ENCODE measurements at places on chromosomes 6 and 20. TPM values are rescaled to one million over a fixed set of nuclear protein-coding genes. Genes with fewer than 3 reads are reported as not detected.

Gene PLCB4
- 51.2 TPM for total RNA-seq

GRCh38 chr6:89834884-89835792 is 5.5 kb downstream of the CASP8AP2 start:
- DNase-seq, result no peak

GRCh38 chr20:11796026-11796425 is 121.7 kb upstream of the BTBD3 start:
- no peak for DNase-seq

Gene RFX6
- total RNA-seq, result 0.25 TPM

DNA sequence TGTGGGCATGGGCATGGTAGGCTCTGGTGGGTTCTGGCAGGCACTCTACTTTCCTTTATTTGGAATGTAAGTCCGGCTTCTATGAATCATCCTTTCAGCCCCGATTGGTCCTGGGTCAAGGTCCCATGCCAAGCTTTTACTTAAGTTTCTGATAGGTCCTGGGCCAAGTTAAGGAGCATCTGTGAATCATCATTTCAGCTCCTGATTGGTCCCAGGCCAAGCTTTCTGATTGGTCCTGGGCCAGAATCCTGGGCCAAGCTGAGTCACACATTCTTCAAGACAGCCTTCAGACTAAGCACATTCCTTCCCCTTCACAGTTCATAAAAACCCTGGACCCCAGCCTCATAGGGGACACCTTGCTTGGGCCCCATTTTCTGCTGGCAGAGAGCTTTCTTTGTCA is 231.0 kb upstream of the EYS start:
- no peak for DNase-seq

Gene COL19A1
- total RNA-seq, result 0.24 TPM

- DNase-seq, result no peak
These were observed 63.1 kb downstream of the ATXN1 start for GRCh38 chr6:16698162-16698533.

DNA sequence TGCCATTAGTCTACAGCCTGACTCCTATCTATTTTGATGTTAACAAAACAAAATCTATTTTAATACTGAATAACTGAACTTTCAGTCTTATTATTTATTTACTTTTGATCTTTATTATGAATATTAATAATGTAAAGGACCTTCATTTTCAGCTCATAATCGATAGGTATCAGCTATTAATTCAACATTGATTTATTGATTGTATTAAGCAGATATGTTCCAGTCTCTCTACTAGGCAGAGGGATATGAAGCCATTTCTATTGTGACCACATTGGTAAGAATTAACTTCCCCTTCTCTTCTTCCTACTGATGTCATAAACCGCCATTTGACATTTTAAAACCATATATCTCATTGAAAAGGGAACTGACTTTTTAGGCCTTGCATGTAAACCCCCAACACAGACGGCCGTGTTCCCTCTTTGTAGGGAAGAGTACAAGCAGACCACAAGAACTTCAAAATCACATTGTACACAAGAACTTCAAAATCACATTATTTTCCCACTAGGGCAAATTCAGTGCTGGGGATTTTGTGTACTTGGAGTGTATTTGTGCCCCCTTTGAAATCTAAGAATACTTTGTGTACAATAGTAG is 69.5 kb upstream of the FABP7 start:
- DNase-seq, result no peak

- no peak for DNase-seq
These were observed 12.7 kb downstream of the MYT1 start for GRCh38 chr20:64176971-64177370.
